ENCODE measurements at places on chromosomes 7 and 10. TPM values are rescaled to one million over a fixed set of nuclear protein-coding genes. Genes with fewer than 3 reads are reported as not detected.
A peak's percentile ranks its signal among the peaks of the same experiment; 100 is the strongest.

Gene ZC3HAV1
- total RNA-seq = 27.7 TPM

DNA sequence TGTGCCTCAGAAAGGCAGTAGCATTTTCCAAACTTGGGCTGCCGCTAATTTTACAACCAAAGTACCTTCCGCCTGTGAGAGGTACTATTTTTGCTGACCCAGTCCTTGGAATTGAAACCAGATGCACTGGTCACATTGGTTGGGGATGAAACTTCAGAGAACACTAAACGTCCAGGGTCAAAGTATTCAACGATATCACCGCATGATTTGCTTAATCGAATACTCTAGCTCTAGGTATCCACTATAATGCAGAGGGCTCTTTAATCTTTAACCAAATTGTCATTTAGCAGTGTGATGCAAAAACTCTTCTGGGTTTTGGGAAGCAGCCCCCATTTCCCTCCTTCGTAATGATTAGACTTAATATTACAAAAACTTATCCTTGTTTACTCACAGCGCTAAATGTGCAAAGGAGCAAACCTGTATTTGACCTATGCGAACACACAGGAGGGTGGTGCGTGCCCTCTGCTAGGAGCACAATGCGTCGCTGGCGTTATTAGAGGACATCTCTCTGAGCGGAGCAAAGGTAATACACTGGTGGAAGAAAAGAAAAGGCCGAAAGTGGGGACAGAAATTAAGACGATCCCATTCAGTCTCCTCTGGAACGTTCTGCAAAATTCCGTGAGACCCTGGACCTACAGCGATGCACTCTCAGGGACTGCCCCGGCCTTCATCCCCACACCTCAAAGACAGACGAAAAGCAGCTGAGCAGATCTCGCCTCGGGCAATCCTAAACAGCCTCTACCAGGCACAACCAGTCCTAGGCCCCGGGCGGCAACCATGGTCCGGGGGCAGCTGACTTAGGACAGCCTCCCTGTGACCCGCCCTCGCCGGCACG, 916 bp upstream of the EEPD1 start:
- DNase-seq = no peak

Gene OR2A1
- under 0.01 TPM for total RNA-seq

Gene PDE1C
- 0.13 TPM for total RNA-seq

Gene EPC1
- total RNA-seq = 28.2 TPM

GRCh38 chr10:2682491-2682890, 384.9 kb upstream of the PFKP start:
- DNase-seq = no peak

DNA sequence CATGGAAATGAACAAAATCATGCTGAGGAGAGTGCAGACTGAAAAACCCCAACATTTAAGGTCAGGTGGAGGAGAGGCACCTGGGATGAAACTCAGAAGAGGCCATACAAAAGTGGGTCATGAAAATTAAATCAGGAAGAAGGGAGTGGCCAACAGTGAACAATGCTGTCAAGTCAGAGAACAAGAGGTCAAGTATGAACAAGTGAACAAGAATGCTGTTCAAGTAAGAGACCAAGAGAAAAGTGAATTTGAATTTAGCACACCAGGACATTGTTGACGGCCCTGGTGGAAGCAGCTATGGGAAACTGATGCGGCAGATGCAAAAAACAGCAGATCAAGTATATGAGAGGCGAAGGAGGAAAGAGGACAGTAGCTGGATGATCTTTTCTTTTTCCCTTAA, 7.9 kb downstream of the CEP41 start:
- DNase-seq = peak; percentile 46
